ENCODE measurements at places on chromosomes 1 and 21. TPM values are rescaled to one million over a fixed set of nuclear protein-coding genes. Genes with fewer than 3 reads are reported as not detected.

The HSD3B1 gene
- total RNA-seq: not detected

The IBA57 gene
- 2.9 TPM for total RNA-seq

The PLCH2 gene
- total RNA-seq: not detected

The NIBAN1 gene
- 34.8 TPM for total RNA-seq

The PTGFR gene
- 13.3 TPM for total RNA-seq

The BCL2L15 gene
- total RNA-seq: 0.13 TPM

The CLCC1 gene
- 35.3 TPM for total RNA-seq

The OR2L2 gene
- not detected for total RNA-seq

The HIVEP3 gene
- total RNA-seq: 1.7 TPM

The KCNK1 gene
- 6.7 TPM for total RNA-seq

The RGS8 gene
- total RNA-seq: not detected

The EFNA3 gene
- 1.4 TPM for total RNA-seq

The AKR7A3 gene
- 0.51 TPM for total RNA-seq

The PRAMEF13 gene
- total RNA-seq: not detected

The HES4 gene
- total RNA-seq: 7.6 TPM

The MATN1 gene
- total RNA-seq: not detected

The MPZ gene
- 0.11 TPM for total RNA-seq

The MAN1A2 gene
- total RNA-seq: 48.1 TPM

The PCNX2 gene
- total RNA-seq: 13.7 TPM

The CD1C gene
- not detected for total RNA-seq

The C8A gene
- not detected for total RNA-seq

The NUP133 gene
- 26.6 TPM for total RNA-seq

The KISS1 gene
- total RNA-seq: not detected

The FCN3 gene
- total RNA-seq: not detected

The RO60 gene
- total RNA-seq: 71.3 TPM

The GBP5 gene
- 0.43 TPM for total RNA-seq

The LIPI gene
- not detected for total RNA-seq

The SPATA46 gene
- total RNA-seq: not detected

The REG4 gene
- not detected for total RNA-seq

The SYNC gene
- 112 TPM for total RNA-seq

The HRNR gene
- not detected for total RNA-seq

The SPTA1 gene
- not detected for total RNA-seq
